ENCODE measurements at places on chromosomes 5 and 9. TPM values are rescaled to one million over a fixed set of nuclear protein-coding genes. Genes with fewer than 3 reads are reported as not detected.

The CD14 gene
- total RNA-seq: 37.7 TPM

The TXNDC8 gene
- total RNA-seq: not detected

The AQP7 gene
- total RNA-seq: 155 TPM

The BARHL1 gene
- not detected for total RNA-seq

The PCDHB5 gene
- total RNA-seq: 1.3 TPM

The SPINK7 gene
- not detected for total RNA-seq

The RAB24 gene
- 21.2 TPM for total RNA-seq

The TTC23L gene
- total RNA-seq: not detected

The MARVELD2 gene
- total RNA-seq: 0.94 TPM

The FCN2 gene
- 0.30 TPM for total RNA-seq

The MSX2 gene
- 1.2 TPM for total RNA-seq

Data from Right ventricle myocardium superior (tissue), 1 donor.